ENCODE measurements at places on chromosomes 16 and 17.

- peak; percentile 92 for DNase-seq
Observed at GRCh38 chr17:29240968-29241963, 5.4 kb upstream of the CRYBA1 start.

DNA sequence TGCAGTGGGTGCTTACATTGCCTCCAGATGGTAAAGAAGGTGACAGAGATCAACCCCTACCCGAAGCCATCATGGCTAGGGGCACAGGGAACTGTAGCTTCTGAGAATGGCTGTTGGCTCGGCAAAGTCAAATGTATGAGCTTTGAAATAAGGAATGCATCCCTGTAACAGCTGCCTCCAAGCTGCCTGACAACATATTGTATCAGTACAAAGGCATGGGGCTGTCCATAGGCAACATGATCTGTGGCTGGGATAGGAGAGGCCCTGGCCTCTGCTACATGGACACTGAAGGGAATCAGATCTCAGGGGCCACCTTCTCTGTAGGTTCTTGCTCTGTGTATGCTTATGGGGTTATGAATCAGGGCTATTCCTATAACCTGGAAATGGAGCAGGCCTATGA, 119.2 kb upstream of the NETO2 start:
- no peak for DNase-seq

GRCh38 chr17:5031365-5032082, 3.7 kb downstream of the SLC52A1 start:
- peak; percentile 89 for DNase-seq

GRCh38 chr17:2745317-2746037, 4.0 kb downstream of the CCDC92B start:
- no peak for DNase-seq

DNA sequence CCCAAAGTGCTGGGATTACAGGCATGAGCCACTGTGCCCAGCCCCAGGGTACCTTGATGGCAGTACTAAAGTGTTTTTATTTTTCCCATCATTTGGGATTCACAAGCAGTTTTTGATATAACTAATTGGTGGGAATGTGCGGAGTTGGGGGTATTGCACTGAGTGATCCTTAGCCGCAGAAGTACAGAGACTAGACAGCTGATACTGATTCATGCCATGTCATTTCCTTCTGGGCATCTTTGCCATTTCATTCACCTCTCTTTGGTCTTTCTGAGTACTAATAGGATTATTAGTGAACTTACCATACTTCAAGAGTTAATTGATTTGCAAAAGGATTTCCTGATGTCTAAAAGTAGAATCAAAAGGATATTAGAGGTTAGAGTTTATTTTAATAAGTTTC, 9.7 kb downstream of the NMT1 start:
- no peak for DNase-seq

GRCh38 chr16:52597772-52598483, 51.0 kb upstream of the TOX3 start:
- DNase-seq = no peak

- no peak for DNase-seq
Observed at GRCh38 chr16:61214780-61215179, 821.5 kb downstream of the CDH8 start.

GRCh38 chr17:82399601-82400101, 18.5 kb upstream of the HEXD start:
- DNase-seq = no peak

DNA sequence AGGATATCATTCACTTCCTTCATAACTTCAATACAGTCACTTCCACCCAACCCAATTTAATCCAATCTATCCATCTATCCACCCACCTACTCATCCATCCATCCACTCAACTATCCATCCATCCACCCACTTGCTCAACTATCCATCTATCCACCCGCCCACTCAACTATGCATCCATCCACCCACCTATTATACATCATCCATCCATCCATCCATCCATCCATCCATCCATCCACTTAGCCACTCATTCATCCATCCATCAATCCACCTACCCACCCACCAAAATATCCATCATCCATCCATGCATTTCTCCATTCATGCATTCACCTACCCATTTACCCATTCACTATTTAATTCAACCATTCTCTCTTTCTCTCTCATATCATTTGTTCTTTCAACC, 179.5 kb downstream of the HAPSTR1 start:
- DNase-seq = no peak

GRCh38 chr16:85486256-85486915, 126.7 kb upstream of the GSE1 start:
- no peak for DNase-seq

- no peak for DNase-seq
Observed at GRCh38 chr16:86398622-86399021, 111.7 kb upstream of the FOXF1 start.

DNA sequence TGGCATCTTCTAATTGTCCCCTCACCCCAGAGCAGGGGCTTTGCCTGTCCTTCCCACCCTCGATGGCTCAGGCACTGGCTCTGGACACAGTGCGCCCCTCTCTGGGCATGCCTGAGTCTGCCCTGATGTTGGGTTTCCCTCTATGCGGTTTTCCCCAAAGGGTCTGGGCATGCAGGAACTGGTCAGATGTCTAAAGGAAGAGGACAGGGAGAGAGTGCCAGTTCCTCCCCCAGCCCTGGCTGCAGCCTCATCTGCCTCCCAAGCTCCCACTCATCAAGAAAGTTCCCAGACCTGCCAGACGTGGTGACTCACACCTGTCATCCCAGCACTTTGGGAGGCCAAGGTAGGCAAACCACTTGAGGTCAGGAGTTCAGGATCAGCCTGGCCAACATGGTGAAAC, 41.3 kb upstream of the PABPN1L start:
- DNase-seq = no peak

- DNase-seq = no peak
Observed at GRCh38 chr17:70956726-70957125, 787.4 kb downstream of the KCNJ2 start.

- DNase-seq = no peak
Observed at GRCh38 chr17:80103449-80104085, 2.2 kb downstream of the GAA start.

DNA sequence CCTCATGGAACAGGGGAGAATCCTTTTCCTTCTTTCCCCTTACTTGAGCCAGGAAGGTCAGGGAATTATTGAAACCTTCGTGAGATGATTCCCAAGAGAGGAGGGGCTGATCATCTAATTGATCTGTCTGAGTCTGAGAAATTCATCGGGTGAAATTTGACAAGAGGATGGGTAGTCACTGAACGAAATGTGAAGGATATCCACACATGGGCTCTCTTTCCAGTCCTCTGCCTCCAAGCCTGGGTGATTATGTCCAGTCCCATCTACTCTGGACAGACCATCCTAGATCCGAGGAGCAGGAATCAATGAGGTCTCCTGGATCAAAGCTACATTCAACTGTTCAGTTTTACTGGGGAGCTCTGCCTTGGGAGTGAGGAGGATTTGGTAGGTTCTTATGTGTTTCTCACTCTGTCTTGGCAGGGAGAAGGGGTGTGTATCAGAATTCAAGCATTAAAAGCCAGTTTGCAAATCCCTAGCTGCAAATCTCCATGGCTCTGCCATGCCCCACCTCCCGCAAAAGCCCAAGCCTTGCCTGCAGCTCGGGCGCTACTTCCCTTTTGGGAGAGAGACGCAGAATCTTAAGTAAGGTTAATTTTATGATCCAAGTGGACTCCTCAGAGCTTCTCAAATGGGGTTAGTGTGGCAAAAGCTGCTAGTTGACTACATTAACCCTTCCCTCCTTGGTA, 47.1 kb upstream of the TEKT3 start:
- DNase-seq = no peak

DNA sequence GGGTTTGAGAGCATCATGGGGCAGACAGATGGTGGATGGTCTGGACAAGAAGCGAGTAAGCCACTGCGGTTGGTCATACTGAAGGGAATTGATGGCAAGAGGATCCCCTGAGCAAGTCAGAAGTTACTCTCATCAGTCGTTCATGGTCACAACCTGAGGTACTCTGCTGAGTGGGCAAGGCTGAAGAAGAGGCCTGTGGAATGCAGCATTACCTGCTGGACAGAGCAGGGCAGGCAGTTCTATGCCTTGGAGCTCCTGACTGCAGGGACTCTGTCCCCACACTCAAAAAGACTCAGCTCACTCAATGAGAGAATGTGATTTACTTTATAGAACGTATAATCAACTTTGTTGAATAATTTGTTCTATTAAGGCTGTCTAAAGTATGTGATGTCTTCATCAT, 28.3 kb downstream of the ALDH3A2 start:
- no peak for DNase-seq

GRCh38 chr17:47800686-47801085, 20.9 kb downstream of the OSBPL7 start:
- DNase-seq = no peak

DNA sequence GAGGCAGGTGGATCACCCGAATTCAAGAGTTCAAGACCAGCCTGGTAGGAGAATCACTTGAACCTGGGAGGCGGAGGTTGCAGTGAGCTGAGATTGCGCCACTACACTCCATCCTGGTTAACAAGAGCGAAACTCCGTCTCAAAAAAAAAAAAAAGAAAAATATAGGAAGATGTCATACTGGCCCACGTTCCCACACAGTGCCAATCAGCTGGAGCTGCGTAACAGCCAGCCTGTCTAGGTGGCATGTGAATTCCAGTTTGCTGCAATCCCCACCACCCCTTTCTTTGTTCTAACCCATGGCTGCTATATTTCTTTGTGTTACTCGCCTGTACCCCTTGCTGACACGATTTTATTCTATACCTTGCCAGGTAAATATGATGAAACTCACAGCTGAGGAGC, 7.5 kb downstream of the NFATC2IP start:
- no peak for DNase-seq

DNA sequence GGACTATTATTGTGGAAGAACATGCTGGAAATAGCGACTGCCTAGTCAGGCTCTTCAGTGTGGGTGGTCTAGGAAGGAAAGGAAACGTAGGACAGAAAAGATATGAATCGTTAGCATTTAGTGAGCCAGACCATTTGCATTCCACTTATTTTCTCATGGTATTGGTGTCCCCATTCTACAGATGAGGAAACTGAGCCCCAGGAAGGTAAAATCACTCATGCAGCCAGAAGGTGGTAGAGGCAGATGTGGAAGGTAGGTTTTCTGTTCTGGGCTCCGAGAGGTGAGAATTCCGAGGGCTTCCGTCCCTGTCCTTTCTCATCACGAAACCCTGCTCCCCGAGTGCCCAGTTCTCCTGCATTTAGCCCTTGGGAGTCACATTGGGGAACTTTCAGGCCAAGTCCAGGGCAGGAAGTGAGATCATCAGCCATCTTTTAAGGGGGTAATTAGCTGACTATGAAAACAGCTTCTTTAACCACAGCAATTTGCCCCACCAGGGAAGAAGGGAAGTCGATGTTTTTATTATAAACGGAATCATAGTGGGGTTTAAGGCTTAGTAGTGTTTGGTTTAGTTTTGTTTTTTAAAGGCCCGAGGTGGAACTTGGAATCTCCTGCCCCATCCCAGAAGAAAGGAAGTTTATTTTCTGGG, 110.7 kb upstream of the IRX3 start:
- DNase-seq = peak; percentile 45

GRCh38 chr16:53726625-53727024, 22.7 kb downstream of the FTO start:
- DNase-seq = no peak

GRCh38 chr17:44829523-44830358, at the start of gene GJC1:
GJC1 (minus strand) TSS chr17:44830287; CDS start chr17:44805817, 24,470 bp downstream.
- peak; percentile 85 for DNase-seq

DNA sequence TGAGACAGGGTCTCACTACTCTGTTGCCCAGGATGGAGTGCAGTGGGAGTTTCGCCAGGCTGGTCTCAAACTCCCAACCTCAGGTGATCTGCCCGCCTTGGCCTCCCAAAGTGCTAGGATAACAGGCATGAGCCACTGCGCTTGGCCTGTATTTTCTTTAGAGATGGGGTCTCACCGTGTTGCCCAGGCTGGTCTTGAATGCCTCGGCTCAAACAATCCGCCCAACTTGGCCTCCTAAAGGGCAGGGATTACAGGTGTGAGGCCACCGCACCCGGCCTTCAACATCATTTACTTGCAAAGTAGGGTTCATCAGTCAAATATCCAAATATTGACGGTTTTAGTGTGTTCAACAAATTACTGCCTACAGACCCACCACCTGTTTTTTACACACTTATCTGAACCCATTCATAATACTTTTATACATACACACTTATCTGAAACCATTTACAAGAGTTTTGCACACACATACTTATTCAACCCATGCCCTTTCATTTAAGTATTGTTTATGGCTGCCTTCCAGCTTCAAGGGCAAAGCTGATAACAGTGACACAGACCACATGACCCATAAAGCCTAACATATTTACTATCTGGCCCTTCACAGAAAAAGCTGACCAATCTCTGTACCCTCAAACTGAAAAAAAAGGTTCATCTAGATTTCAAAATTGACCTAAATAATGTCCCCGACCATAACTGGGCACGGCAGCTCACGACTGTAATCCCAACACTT, 11.9 kb downstream of the TMEM170A start:
- no peak for DNase-seq

DNA sequence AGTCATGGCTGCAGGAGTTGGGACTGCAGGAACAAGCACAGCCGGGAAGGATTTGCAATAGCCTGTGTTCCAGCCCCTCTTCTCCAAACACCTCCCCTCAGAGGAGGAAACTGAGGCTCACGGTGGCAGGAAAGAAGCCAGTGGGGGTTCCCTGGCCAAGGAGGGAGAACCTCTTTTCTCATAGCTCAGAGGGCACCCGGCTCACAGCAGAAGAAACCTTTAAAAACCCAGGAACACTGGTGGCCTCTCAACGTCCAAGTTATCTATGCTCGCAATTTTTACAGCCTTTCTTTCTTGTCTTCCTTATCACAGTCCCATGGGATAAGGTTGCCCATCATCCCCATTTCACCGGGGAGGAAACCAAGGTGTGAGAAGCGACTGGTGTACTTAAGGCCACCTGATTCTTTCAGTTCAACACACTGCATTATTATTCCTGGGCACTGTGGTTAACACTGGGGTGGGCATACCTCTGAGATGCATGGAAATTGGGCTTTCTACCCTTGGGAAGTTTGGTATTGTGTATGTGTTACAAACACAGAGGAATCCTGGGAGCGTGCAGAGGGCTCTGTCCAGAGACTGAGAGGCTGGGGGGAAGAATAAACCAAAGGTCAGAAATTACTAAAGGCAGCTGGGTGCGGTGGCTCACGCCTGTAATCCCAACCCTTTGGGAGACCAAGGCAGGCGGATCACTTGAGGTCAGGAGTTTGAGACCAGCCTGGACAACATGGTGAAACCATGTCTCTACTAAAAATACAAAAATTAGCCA, 791 bp upstream of the ZNF629 start:
- no peak for DNase-seq

DNA sequence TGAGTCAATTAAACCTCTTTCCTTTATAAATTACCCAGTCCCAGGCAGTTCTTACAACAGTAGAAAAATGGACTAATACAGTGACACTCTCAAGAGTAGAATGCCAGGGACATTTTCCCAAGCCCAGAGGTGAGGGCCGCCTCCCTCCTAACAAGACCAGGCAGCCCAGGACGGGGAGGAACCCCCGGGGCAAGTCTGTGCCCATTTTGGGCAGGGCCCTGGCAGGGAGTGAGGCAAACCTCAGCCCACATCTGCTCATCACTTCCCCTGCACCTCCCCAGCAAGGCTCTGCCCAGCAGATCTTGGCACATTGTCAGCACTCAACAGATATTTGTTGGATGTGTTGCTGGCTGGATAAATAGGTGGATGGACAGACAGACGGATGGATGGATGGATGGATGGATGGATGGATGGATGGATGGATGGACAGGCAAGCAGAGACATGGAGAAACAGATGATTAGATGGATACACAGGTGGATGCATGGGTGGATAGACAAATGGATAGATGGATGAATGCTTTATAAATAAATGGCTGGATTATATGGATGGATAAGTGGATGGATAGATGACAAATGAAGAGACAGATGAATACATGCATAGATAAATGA, 271.3 kb downstream of the PARN start:
- DNase-seq = no peak
